ENCODE measurements at places on chromosomes 16 and 17. TPM values are rescaled to one million over a fixed set of nuclear protein-coding genes. Genes with fewer than 3 reads are reported as not detected.

Gene CTF1
- 2.3 TPM for total RNA-seq

- no peak for ATAC-seq
Measured at GRCh38 chr17:10648956-10649355, 8.2 kb downstream of the MYH3 start.

DNA sequence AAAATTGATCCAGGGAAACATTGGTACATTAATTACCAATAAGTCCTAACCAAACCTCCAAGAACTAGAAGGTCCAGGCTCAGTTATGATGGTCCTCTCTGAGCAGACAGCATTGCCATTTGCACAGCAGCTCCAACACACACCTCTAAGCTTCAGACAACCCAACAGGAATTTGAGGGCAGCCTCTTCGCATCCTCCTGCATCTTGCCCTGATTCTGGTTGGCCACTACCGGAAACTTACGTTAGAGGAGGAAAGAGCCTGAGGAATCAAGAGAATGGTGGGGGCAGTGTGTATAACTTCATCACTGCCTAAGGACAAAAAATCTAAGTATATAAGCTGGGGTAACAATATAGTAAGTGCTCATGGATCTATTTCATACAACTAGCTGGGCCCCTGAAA is 15.7 kb downstream of the FAM117A start:
- ATAC-seq = no peak

DNA sequence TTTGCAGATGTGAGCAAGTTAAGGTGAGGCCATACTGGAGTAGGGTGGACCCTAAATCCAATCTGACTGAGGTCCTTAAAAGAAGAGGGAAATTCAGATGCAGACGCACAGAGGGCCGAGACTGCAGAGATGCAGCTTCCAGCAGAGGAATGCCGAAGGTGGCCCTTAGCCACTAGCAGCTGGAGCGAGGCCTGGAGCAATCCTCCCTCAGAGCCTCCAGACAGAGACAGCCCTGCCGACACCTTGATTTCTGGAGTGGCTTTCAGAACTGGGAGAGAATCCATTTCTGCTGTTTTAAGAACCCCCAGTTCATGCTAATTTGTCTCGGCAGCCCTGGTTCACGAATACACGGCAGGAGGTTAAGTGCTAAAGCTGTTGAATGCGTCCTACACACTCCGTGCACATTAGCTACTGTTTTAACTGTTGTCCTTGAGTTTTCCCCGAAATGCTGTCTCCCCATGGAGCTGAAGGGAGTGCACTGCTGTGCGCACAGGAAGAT is 135.5 kb downstream of the IRF8 start:
- ATAC-seq = no peak

- ATAC-seq = no peak
Measured at GRCh38 chr16:67263201-67263600, 14.4 kb downstream of the SLC9A5 start.

- no peak for ATAC-seq
Measured at GRCh38 chr17:76679239-76679638, 31.5 kb downstream of the MXRA7 start.

DNA sequence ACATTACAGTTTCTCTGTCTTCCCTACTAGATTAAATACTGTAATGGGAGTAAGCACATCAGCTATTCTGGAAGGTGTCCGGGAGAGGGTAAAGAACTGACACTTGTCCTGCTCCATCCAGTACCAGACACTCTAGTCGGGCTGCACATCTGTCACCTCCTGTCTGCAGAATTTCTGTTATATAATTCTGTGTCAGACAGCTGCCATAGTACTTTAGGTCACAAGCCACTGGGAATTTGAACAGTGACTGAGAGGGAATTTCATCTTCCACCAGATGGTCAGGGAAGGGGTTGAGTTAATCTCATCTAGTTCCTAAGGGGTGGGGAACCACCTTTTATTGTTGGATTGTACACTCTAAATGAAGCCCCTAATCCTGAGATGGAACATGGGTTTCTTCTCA is 58.6 kb upstream of the NUDT7 start:
- no peak for ATAC-seq

DNA sequence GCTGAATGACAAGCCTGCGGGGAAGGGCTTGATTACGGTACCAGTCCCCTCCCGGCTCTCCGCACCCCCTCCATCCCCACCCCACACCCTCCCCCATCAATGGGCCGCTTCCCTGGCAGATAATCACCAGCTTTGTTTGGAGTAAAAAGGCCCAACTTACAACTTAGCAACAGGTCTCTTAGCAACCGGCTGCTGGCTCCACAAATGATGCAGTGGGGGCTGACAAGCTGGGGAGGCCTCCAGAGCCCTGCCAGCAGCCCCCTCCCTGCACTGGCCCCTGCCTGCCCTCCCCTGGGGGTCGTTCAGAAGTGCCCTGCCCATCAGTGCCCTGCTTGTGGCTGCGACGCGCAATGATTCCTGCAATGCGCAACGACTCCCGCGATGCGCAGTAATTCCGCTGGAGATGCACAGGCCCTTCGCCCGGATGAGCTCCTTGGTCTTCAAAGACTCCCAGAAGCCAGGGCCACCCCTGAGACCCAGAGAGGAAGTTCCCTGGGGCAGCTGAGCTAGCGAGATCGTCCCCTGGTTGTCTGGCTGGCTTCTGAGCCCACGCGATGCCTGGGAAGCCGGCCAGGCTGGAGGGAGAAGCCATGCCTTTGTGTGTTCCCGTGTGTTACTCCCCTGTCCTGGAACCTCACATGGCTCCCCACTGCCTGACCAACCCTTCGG is 23.3 kb downstream of the CPNE2 start:
- ATAC-seq = no peak

DNA sequence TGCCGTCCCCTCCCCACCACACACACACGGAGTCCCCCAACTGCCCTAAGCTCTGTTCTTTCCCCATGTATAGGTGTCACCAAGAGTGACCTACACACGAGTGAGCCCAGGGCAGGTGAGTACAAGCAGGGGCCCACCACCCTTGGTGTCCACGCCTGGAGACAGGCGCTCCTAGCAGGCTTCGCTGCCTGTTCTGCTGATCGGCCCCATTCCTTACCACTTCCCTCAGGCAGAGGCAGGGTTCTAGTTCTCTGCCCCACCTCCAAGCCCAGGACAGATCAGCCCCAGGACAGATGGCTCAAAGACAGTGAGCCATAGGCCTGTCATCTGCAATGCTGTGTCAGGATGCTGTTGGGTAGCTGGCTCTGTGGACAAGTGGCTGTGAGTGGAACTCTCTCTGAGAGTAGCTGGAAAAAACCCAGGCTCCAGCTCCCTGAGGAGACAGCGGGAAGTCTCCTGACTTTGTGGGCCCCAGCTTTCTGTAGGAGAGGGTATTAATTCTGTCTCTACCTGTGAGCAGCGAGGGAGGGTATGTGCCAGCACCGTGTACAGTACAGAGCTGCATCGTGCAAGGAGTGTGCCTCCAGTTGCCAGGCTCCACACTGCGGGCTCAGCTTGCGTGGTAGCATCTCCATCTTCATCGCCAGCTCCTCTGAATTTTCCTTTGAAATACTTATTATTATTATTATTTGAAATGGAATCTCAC is 897 bp downstream of the TP53I13 start:
- peak; percentile 23 for ATAC-seq

DNA sequence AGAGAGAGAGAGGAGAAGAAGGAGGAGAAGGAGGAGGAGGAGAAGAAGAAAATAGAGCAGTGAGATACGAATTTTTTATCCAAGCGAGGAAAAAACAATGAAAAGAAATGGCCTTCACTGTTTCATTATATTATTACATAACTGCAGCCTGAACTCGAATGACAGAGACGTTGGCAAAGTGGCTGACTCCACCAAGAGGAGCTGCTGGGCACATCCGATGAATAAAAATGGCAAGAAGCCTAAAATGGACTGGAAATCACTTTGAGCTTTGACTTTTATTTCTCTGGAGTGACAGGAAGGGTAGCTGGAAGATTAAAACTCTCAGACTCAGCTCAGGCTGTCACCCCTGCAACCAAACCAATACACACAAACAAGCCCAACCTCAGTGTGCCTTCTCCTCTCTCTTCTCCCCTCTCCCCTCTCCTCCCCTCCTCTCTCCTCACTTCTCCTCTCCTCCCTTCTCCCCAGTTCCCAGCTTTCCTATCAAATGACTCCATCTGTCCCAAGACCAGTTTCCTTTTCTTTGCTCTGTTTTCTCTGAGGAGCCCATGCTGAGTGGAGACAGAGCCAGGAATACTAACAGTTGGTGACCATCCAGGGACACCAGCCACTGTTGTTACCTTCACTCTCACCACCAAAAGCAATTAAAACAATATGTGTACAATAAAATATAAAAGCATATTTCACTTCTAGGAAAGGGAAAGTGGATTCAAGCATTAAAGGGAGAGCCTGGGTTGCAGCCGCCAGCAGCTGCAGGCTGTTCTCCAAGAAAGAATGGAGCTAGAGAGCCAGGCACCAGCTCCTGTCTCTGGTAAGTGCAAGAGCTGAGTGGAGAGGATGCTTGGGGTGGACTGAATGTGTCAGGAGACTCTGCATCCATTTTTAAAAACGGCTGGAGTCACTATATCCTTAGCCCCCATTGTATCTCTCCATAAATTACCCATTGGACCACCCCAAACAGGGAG is 51.2 kb downstream of the SOX9 start:
- ATAC-seq = no peak

Data from esophagus mucosa (tissue), 1 donor.